ENCODE measurements at places on chromosomes 5 and 9.

DNA sequence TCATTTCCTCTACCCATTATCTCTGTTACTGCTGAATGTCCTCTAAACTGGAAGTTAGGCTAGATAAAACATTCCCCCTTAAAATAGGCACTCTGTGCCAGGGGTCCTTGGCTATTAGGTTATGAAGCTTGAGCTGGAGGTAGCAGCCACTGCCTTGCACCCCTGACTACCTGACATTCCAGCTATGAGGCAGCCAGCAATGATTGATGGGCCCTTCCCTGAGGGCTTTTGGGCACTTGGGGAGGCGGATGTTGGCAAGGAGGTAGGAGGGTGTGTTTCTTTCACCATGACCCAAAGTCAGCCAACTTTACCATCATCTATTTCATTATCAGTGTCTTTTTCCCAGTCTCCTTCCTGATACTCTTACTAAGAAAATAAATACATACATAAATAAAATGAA, 17.1 kb downstream of the TARS1 start:
- DNase-seq, result no peak

DNA sequence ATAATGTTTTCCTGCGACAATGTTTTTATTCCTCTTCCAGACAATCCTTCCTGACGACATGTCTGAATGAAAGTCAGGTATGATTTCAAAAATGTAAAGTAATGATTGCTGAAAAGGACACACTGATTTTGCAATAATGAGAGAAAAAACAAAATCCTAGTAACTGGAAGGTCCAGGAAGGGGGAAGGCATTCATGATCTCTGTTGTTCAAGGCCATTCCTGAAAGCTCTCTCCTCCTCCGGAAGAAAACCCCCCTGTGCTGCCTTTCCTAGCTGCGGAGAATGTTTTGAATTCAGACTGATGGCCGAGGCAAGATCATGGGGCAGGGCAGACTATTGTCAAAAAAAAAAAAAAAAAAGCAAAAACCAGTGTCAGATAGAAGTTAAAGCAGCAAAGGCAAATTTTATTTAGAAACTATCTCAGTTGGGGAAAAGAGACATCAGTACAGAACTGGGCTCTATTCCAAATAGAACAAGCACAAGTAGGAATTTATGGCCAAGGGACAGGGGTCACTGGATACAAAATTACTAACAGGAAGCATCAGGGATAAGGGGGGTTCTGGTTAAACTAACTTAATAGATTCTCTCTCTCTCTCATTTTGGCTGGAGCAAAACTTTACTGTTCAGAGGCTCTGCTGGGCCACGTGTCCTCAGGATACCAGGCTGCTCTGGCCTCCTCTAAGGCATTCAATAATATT, 36.5 kb upstream of the CTSV start:
- peak; percentile 11 for DNase-seq

DNA sequence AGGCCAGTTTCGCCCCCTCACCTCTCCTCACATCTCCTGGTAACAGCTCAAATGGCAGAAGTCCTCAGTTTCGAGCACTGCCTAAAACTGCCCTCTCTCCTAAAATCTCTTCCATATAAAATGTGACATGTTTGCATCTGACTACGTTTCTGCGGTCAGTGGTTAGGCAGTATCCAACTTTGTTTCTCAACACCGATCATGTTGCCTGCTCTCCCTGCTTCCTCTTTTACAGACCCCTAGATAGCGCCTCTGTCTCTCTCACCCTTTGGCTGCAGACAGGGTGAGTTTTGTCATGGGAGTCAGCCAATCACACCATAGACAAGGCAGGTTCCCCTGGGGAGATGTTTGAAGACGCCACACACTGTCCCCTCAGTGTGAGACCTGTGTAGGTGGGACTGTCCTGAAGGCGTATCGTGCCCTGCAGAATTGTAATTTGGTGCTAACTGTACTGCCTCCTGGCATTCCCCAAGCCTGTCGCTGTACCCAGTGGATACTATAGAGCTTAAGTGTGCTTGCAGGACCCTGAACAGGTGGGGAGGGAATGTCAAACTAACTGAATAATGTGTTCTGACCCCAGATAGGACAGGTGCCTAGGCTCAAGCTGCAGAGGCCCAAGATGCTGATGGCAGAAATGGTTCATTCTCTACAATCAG, 1.1 kb downstream of the HEXB start:
- DNase-seq, result peak; percentile 61

DNA sequence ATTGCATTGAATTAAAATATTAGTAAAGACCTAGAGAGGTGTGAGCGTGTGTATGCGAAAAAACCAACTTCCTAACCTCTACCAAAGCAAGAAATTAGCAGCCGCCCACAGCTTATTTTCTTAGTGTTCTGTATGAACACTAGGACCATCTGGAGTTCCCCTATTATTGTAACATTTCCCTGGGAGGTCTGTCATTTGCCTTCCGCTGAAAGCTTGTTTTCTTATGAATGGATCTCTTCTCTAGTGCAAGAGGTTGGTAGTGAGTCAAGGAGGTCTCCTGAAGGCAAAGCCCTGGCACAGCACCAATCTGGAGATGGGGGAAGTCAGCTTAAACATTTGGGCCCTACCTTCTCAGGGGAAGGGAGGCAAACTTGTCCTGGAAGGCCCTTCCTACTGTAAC, 10.8 kb downstream of the TNFSF8 start:
- DNase-seq, result no peak

DNA sequence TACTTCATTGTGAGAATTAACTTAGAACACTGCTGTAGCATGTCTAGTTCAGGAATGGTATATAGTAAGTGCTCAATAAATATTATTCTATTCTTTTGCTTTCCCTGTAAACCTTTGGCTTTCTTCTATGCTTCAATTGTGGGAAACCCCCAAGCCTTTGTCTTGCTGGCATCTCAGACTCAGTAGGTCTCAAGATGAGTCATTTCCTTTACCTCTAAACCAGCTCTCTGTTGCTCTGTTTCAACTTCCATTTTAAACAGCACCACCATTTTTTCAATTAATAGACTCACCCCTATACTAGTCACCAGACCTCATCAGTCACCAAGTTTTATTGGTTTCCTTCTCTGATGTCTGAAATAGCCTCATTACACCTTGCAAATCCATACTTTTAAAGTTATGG, 43.5 kb downstream of the DMAC1 start:
- DNase-seq, result no peak

GRCh38 chr5:81779125-81779915, 28.4 kb upstream of the SSBP2 start:
- peak; percentile 73 for DNase-seq

DNA sequence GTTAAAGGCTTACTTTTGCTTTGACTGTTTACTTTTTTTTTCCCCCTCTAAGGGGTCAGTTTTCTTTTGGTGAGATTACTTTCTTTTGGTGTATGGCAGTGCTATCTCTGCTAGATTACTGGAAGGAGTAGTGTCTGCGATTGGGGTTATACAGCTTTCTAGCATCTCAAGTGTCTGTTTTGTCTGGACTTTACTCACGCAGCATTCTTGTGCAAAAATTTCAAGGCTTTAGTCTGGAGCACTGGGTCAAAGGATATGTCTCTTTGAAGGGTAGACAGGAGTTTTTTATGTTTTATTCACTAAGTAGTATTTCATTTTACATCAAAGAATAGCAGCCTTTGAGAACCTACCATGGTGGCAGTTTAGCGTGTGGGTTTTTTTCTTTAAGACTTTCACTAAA, 52.6 kb downstream of the NDUFS4 start:
- no peak for DNase-seq

DNA sequence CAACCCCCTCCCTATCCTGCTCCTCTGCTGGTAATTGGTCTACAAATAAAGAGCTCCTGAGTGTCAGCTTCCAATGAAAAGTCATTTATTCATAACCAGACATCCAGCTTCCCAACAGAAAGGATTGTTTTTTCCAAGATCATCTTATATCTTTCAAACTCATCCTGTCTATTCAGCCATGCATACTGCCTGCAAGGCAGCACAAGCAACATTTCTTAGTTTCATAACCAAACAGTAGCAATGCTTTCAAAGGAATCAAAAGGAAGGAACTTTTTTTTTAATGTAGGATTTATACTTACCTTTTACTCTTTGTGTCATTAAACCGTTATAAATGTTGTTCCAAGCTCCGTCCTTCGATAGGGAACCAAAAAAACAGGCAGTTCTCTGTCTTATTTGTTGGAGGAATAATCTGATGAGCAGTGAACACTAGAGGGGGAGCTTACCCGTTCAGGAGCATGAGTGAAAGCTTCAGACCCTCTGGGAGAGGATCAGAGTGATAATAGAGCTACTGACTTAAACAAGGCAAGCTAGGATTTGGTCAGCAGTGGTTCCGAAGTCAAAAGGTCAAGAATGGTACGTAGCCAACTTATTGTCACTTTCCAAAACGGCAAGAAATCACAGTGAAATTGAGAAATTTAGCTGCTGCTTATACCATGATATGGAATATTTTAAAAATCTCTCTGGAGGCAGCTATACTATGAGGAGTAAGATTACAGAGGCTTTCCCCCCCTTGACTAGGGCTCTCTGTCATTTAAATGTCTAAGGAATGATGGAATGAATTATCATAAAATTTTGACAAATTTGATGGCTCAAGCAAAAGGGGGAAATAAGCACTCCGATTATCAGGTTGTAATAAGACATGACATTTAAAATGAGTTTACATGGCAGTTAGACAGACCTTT, 892.9 kb downstream of the NR2F1-AS1 start:
- peak; percentile 72 for DNase-seq

GRCh38 chr9:26744191-26744965, 148.2 kb downstream of the CAAP1 start:
- DNase-seq, result peak; percentile 31

DNA sequence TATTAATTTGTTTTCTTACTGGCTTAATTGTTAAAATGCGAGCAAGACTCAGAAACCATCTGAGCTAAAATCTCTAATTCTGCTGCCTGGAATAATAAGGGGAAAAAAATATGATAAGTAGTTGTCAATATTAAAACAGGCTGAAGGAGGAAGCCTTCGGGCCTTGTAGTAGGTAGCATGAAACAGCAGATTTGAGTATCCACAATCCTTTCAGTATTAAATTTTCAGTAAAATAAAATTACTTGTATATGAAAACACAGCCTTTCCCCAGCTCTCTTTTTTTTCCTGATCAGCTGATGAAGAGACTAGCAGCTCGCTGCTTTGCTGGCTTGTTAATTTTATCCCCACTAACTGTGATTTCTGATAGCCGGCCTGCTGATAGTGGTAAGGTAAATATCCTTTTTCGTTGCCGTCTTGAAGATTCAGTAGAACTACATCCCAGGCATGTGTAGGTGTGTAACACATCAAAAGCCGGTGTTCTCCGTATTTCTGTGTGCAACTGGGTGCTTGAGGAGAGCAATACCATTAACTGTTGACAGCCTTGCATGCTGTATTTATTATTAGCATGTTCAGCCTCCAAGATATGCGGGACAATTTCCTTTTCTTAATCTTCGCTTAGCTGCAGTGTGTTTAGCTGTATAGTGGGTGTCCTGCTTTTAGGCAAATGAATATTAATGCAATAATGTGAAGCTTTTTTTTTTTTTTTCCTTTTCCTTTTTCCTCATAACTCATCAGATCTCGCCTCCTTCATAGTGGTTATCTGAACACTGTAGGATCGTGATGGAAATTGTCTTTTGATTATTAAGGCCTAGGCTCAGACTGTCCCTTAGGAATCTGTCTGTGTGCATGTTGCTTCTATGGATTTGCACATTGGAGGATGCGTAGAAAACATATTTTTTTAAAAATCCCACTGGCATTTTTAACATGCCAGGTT, 144.6 kb downstream of the SMARCA2 start:
- DNase-seq, result peak; percentile 60

Data from muscle of leg (tissue), 16 donors.